Fibroblast of villous mesenchyme (primary cell): ENCODE measurements at places on chromosomes 11 and 22. TPM values are rescaled to one million over a fixed set of nuclear protein-coding genes. Genes with fewer than 3 reads are reported as not detected.

- no peak for DNase-seq
Observed at GRCh38 chr11:113647108-113647507, 59.0 kb downstream of the TMPRSS5 start.

DNA sequence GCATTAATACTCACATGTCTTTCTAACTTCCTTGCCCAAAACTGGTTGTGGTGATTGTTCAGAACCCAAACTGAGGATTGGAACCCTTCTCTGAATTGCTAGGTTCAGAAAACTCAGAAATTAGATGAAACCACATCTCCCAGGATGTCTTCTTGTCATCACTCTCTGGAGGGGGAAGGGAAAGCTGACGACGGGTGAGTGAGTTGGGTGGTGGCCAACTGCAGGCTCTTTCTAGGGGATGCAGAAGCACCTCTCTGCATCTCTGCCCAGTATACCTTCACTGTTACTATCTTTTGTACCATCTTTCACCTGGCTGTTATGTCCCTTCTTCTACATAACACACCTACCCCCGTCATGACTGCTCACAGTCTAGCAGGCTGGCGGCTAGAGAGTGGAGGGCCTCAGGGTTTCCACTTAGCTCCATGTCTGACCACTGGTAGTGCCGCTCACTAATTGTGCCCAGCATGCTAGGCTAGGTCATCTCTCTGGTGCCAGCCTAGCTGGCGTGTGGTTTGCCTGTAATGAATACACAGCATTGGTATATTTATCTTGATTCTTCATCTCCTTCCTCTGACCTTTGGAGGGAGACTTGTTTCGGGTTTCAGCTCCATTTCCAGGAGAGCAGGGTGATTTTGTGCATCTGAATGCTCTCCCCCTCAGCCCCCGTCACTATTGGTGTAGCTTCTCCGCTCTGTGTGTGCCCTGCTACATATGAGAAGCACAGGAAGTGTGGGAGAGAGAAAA, 7.3 kb downstream of the GRAMD1B start:
- DNase-seq: no peak

DNA sequence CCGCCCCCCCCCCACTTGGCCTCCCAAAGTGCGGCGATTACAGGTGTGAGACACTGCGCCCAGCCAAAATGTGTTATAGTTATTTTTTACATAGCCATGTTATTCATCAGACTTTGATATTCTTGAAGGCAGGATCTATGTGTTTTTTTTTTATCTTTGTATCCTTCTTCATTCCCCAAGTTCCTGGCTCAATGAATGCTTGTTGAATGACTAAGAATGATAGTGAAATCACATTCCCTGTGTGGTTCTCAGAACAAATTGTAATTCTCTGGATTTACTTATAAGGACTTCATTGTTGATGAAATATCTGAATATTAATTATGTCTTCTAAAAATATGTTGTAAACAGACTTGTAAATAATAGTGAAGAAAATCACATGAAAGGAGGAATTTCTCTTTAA, 33.5 kb downstream of the MMP7 start:
- DNase-seq: peak; percentile 18

GRCh38 chr22:29156507-29156906, 49.2 kb upstream of the EMID1 start:
- no peak for DNase-seq

- DNase-seq: no peak
Observed at GRCh38 chr11:117992136-117992535, 5.9 kb downstream of the IL10RA start.

DNA sequence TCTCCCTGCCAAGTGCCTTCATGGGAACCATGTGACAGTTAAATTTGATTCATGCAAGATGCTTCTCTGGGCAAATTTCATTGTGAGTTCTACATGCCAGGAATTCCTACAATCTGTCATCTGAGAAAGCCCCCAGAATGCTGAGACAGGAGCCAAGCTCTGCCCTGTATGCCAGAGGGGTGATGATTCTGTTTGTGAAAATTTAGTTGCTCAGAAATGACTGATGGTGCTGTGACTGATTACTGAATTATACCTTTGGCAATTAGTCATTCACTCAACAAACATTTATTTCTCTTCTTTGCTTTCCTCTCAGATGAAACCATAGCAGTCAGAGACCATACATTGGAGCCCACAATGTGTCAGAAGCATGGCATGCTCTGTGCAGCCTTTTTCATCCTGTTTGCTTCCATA, 69.0 kb upstream of the ZBED5 start:
- no peak for DNase-seq

Gene CXCR5
- not detected in 2 replicates for total RNA-seq

Gene EMID1
- total RNA-seq: under 0.01 and 0.32 TPM in 2 replicates

Gene BMAL1
- 10.4 and 11.0 TPM in 2 replicates for total RNA-seq

GRCh38 chr11:121654259-121654842, 201.6 kb upstream of the SORL1-AS1 start:
- no peak for DNase-seq

GRCh38 chr11:79006854-79007253, 432.2 kb upstream of the NARS2 start:
- DNase-seq: no peak

- no peak for DNase-seq
Observed at GRCh38 chr11:134664447-134665187, 252.6 kb upstream of the B3GAT1 start.

- DNase-seq: no peak
Observed at GRCh38 chr11:115154355-115154736, 349.9 kb downstream of the CADM1 start.

- no peak for DNase-seq
Observed at GRCh38 chr22:45465633-45466032, 37.0 kb upstream of the FBLN1 start.

DNA sequence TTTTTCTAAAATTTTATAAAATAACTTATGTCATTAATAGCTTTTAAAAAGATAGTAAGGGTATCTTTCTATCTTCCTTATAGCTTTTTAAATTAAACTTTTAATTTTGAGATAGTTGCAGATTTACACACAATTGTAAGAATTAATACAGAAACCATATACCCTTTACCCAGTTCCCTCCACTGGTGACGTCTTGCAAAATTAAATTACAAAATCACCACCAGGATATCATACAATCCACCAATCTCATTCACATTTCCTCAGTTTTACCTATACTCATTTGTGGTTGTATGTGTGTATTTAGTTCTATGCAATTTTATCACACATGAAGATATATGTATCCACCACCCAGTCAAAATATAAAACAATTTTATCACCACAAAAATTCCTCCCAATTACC, 10.0 kb downstream of the SBF2 start:
- no peak for DNase-seq

- peak; percentile 47 for DNase-seq
Observed at GRCh38 chr11:67301951-67302516, 1.3 kb upstream of the SSH3 start.

DNA sequence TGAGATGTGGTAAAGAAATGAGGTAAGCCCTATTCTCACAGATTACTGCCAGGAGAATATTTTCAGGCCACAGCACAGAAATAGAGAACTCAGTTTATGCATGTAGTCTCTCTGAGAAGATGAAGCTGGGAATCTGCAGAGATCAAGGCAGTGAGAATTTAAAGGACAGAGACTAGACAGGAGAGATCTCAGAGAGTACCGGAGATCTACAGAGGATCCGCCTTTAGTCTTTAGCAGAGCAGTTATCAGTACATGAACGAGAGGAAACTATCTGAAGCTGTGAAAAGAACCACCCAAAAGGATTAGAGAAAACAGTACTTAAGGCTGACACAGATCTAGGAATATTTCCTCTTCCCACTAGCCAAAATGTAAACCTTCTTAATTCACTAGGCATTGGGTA, 101.5 kb downstream of the DLG2 start:
- DNase-seq: no peak
